Hematopoietic multipotent progenitor cell treated with erythropoietin and hydrocortisone succinate and interleukin-3 and kit ligand, for 4 days (in vitro differentiated cells): ENCODE measurements at places on chromosomes 5 and 9.
A peak's percentile ranks its signal among the peaks of the same experiment; 100 is the strongest.

- DNase-seq: no peak
These were observed 74.8 kb upstream of the PIK3R1 start for GRCh38 chr5:68140763-68141162.

DNA sequence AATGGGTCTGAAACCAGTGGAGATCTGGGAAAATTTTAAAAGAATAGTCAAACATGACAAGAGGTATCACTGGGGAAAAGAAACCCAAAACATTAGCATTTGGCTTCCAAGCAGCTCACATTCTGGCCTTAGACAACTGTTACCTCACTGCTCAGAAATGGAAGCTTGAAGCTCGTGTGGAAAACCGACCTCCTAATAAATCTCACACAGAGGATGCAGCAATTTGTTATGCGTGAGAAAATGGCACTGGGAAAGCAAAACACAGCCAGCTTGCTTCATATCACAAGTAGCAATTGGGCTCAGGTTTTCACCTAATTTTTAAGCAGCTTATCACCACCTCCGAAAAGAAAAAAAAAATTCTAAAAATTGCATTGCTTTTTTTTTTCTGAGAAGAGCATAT, 103.3 kb upstream of the TAS2R1 start:
- DNase-seq: no peak

GRCh38 chr9:70405808-70406433, 8.5 kb downstream of the KLF9 start:
- DNase-seq: no peak

- DNase-seq: no peak
These were observed 5.9 kb downstream of the TRIO start for GRCh38 chr5:14148890-14149671.

DNA sequence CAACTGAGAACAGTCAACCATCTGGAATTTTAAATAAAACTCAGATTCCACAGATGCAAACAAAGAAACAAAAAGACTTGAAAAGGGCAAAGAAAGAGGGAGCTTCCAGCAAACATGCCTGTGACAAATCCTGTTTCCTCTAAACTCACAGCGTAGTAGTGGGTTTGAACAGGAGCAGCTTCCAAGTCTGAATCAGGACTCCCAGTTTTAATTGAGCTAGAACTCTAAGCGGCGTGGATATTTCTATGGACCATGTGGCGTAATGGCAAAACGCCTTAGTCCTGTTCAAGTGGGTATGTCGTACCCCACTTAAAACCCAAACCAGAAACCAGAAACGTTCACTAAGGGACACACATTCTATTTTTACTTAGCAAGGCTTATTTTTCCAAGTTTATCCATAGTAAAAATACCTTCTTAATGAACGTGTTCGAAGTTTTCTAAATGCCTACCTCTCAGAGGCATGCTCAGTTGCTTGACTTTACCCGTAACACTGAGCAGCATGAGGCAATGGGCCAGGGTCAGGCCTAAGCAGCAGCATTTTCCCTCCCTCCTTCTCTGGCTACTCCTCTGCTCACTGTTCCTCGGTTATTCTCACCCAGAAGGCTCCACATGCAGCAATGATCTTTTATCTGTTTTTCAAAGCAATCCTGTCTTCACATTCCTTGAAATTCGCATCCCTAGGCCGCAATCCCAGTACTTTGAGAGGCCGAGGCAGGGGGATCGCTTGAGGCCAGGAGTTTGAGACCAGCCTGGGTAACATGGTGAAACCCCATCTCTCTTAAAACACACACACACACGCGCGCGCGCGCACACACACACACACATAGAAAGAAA, 77.9 kb downstream of the FNBP1 start:
- DNase-seq: no peak

- peak; percentile 61 for DNase-seq
These were observed at the start of gene BNC2 for GRCh38 chr9:16870596-16871335. Gene BNC2 (minus strand): TSS chr9:16870670. CDS start chr9:16870648, 22 bp downstream.
